ENCODE measurements at places on chromosomes 4 and X.

GRCh38 chr4:48340276-48340964, 909 bp upstream of the SLAIN2 start:
- H3K4me3 ChIP-seq = peak overlapping the region; percentile 87
- H3K27me3 ChIP-seq = no peaks in the 10 kb centered on the region
- no peak for DNase-seq
- H3K4me1 ChIP-seq = peaks cover 8% of the 10 kb centered on the region

- no peaks in the 10 kb centered on the region for H3K4me1 ChIP-seq
- H3K36me3 ChIP-seq = no peaks in the 10 kb centered on the region
- no peaks in the 10 kb centered on the region for H3K27me3 ChIP-seq
- DNase-seq = no peak
- H3K4me3 ChIP-seq = no peak overlapping the region
Measured at GRCh38 chr4:14868426-14869395, 133.6 kb upstream of the CPEB2 start.

DNA sequence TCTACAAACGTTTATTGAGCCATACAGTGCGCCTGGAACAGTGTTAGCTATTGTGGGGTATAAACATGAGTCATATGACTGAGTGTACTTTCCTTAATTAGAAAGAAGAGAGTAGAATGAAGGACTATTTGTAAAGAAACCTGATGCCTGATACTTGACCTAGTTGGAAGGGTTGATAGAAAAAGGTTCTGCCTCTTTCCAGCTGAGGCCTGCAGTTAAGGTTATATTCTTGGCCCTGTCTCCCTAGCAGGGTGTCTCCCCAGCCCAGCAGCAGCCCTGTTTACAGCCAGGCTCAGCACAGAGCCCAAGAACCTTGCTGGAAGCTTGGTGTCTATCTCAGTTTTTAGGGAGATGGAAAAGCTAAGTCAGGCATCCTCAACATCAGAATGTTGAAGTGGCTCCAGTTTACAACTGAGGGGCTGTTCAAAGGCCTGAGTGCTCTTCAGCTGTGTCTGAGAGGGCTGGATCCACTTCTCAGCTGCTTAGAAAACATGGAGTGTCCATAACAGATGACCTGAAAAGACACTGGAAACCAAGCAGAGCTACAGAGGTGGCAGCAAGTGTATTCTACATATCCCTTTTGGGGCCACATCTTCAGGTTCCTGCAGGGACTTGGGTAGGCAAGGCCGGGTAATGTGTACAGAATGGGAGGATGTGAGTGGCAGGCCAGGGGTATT, 21.6 kb downstream of the NYX start:
- DNase-seq = no peak
- no peaks in the 10 kb centered on the region for H3K27me3 ChIP-seq

GRCh38 chrX:54043541-54044125, 640 bp downstream of the PHF8 start:
- peak overlapping the region; percentile 87 for H3K27ac ChIP-seq
- H3K27me3 ChIP-seq = no peaks in the 10 kb centered on the region
- H3K36me3 ChIP-seq = no peaks in the 10 kb centered on the region
- peaks cover 3% of the 10 kb centered on the region for H3K4me1 ChIP-seq
- DNase-seq = peak; percentile 17

DNA sequence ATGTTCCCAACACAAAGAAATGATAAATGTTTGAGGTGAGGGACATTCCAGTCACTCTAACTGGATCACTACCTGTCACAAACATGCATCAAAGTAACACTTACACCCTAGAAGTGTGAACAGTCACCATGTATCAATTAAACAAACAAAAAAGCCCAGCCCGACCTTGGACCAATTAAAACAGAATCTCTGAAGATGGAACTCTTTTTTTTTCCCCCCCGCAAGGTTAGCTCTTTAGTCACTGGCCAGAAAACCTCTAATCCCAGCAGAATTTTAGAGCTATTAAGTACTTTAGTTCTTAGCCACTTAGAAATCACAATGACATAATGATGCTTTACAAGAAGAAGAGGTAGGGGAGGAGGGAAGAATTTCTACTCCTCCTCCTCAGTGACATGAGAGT, 154.5 kb downstream of the PALLD start:
- H3K4me1 ChIP-seq = no peaks in the 10 kb centered on the region
- no peak overlapping the region for H3K27ac ChIP-seq
- no peak for DNase-seq

- DNase-seq = no peak
- H3K27me3 ChIP-seq = no peaks in the 10 kb centered on the region
- no peak overlapping the region for H3K4me3 ChIP-seq
- H3K36me3 ChIP-seq = no peaks in the 10 kb centered on the region
- H3K27ac ChIP-seq = no peak overlapping the region
- H3K4me1 ChIP-seq = no peaks in the 10 kb centered on the region
Measured at GRCh38 chrX:848386-848785, 217.8 kb downstream of the SHOX start.

DNA sequence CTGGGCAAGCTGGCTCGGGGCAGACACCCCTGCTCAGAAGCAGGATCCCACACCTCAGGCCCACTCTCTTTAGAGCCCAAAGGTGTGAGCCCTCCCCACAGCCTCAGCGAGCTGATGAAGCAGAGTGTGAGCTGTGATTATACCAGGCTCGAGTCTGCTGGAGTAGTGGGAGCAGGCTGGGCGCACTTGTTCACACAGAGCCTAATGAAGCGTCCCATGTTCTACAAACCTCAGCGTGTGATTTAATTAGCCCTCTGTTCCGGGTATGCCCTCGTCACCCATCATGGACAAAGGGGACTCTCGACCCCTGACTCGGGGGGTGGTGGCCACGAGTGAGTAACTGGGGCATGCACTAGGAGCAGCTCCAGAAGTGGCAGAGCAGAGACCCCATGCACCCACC, 62.3 kb downstream of the PPP2R2C start:
- H3K4me1 ChIP-seq = no peaks in the 10 kb centered on the region
- H3K4me3 ChIP-seq = no peak overlapping the region
- DNase-seq = no peak

GRCh38 chrX:135436966-135437866, 15.5 kb downstream of the SMIM10L2A start:
- no peaks in the 10 kb centered on the region for H3K36me3 ChIP-seq
- no peak overlapping the region for H3K27ac ChIP-seq
- H3K4me3 ChIP-seq = no peak overlapping the region

- H3K4me1 ChIP-seq = peaks cover 5% of the 10 kb centered on the region
- no peaks in the 10 kb centered on the region for H3K36me3 ChIP-seq
- DNase-seq = no peak
- no peaks in the 10 kb centered on the region for H3K27me3 ChIP-seq
- no peak overlapping the region for H3K27ac ChIP-seq
Measured at GRCh38 chrX:19785647-19786046, 101.8 kb downstream of the SH3KBP1 start.

- H3K4me3 ChIP-seq = no peak overlapping the region
- DNase-seq = no peak
- H3K4me1 ChIP-seq = no peaks in the 10 kb centered on the region
- no peak overlapping the region for H3K27ac ChIP-seq
- no peaks in the 10 kb centered on the region for H3K27me3 ChIP-seq
- H3K36me3 ChIP-seq = no peaks in the 10 kb centered on the region
Measured at GRCh38 chr4:137333031-137333430, 199.3 kb downstream of the PCDH18 start.

GRCh38 chr4:54066718-54067129, 2.3 kb upstream of the CHIC2 start:
- no peak overlapping the region for H3K4me3 ChIP-seq
- no peaks in the 10 kb centered on the region for H3K36me3 ChIP-seq
- peaks cover 4% of the 10 kb centered on the region for H3K4me1 ChIP-seq
- no peaks in the 10 kb centered on the region for H3K27me3 ChIP-seq

DNA sequence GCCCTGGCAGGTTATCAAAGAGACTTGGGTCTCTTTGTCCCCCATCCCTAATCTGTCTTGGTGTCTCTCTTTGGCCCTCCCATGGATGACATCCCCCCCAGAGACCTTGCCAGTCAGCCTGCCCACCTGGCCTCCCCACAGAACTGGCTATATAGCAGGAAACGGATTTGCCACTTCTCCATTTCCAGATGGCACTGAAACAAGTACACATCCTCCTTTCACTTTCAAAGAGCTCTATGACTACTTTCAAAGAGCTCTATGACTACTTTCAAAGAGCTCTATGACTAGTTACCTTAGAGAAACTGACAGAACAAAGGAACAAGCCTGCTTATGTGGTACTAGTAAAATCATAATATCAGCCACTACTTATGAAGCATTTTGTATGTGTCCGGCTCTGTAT, 175.3 kb downstream of the MAML3 start:
- H3K27me3 ChIP-seq = no peaks in the 10 kb centered on the region
- H3K4me1 ChIP-seq = no peaks in the 10 kb centered on the region
- no peak for DNase-seq
- no peaks in the 10 kb centered on the region for H3K36me3 ChIP-seq

- no peaks in the 10 kb centered on the region for H3K36me3 ChIP-seq
- no peaks in the 10 kb centered on the region for H3K4me1 ChIP-seq
- no peak overlapping the region for H3K4me3 ChIP-seq
Measured at GRCh38 chr4:7323872-7324650, 110.7 kb downstream of the PSAPL1 start.

DNA sequence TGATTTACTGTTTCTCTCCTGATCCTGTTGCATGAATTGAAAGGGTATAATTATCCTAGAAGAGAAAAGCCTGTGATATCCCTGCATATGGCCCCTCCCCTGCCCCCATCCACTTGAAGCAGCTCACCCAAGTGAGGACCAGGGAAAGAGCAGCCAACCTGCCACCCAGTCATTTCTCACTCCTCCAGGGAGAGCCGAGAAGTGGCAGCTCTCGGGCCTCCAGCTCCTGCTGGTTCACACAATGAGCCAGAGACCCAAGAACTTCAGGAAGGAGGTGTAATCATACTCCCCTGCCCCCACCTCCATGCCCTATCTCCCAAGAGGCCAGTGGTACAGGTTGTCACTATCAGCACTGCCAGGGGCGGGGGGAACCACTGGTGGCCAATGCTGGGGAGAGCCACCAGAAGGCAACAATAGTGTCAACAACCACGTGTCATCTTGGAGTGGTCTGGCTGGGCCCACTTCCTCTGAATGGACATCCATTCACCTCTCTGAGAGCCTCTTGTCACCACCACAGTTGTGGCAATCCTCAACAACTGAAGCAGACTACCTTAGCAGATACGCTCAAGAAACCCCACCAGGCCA, 42.9 kb downstream of the APOO start:
- H3K27ac ChIP-seq = no peak overlapping the region
- no peaks in the 10 kb centered on the region for H3K4me1 ChIP-seq
- H3K27me3 ChIP-seq = no peaks in the 10 kb centered on the region
- no peaks in the 10 kb centered on the region for H3K36me3 ChIP-seq

DNA sequence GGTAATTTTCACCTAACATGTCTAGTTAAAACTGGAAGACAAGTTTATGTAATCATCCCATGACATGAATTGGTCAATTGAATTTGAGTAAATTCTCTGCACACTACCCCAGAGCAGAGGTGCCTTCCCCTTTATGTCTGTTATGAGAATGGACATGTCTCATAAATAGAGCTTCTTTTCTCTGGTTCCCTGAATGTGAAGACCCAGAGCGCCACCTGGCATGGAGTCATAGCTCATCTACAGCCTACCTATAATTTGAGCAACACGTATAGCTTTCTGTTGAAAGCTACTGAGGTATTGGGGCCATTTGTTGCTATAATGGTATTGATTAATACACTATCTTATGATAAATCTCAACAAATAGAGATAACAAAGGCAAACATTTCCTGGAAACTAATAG, 626.5 kb upstream of the GALNTL6 start:
- no peak overlapping the region for H3K4me3 ChIP-seq
- DNase-seq = no peak

DNA sequence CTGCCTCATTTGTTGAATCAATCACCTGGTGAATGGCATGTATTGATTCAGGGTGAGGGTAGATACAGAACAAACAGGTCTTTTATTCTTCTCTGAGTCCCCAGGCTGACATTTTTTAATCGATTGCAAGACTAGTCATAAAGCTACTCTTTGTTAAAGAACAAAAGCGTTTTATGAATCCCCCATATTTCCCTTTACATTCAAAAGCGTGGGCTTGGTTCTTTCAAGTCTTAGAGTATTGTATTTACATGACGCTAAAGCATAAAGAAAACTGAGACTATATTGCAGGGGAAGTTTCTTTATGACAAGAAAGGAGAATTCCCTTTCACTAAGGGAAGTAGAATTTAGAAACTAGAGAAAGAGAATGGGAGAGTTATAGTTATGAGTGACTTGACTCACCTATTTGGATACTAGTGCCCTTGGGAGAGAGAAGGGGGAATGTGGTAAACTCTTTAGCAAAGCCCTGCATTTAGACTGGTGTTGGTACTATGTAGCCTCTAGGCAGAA, 69.3 kb upstream of the PDE5A start:
- H3K36me3 ChIP-seq = no peaks in the 10 kb centered on the region
- H3K4me3 ChIP-seq = no peak overlapping the region
- DNase-seq = no peak
- no peaks in the 10 kb centered on the region for H3K27me3 ChIP-seq

- H3K4me3 ChIP-seq = no peak overlapping the region
- no peaks in the 10 kb centered on the region for H3K27me3 ChIP-seq
- H3K36me3 ChIP-seq = no peaks in the 10 kb centered on the region
- DNase-seq = no peak
Measured at GRCh38 chr4:185066179-185066578, 47.9 kb downstream of the HELT start.

DNA sequence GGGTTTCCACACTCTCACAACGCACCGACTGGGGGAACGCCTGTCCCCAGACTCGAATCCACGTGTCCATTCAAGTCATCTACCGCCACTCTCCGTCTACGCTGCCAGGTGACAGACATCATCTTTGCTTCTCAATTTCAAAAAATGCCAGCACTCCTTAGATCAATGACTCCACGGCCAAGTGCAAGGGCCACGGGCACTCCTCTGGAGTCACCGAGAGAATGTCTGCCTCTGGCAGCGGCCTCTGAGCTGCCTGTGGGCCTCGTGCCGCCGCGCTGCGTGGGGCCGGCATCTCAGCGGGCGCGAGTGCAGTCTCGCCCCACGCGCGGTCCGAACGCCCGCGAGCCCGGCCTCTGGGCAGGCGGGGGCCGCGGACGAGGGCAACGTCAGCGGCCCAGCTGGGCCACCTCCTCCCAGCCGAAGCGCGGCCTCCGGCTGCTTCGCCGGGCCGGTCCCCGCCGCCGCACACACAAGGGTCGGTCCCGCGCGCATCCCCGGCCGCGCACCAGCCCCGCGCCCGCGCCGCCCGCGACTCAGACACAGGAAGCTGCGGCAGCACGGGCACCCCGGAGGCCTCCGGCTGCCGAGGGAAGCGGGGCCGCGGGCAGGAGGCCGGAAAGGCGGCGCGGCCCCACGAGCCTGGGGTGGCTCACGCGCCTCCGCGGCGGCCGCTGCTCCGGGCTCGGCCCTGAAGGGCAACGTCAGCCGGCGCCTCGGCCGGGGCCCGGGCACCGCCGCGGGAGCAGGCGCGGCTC, 450 bp downstream of the ACSL1 start:
- H3K27ac ChIP-seq = no peak overlapping the region
- peaks cover 14% of the 10 kb centered on the region for H3K4me1 ChIP-seq
- H3K27me3 ChIP-seq = no peaks in the 10 kb centered on the region
- no peaks in the 10 kb centered on the region for H3K36me3 ChIP-seq
- H3K4me3 ChIP-seq = peak overlapping the region; percentile 56

DNA sequence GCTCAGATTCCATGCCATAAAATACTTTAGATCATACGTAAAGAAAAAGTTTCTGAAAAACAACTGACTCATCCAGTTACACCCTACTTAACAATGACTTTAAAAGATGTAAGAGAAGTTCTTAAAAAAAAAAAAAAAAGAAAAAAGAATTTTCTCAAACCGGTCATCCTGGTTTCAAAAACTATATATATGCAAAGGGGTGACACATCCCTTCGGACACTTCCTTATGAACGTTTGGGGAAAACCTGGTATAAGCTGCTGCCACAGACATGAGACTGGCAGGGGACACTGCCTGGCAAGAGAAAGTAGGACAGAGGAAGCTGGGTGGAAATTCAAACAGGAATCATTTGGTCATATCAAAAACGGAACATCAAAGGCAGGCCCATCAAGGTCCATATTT, 81.2 kb upstream of the PRSS48 start:
- H3K27me3 ChIP-seq = no peaks in the 10 kb centered on the region
- H3K27ac ChIP-seq = no peak overlapping the region
- DNase-seq = no peak
- H3K36me3 ChIP-seq = no peaks in the 10 kb centered on the region
